ENCODE measurements at places on chromosomes 13 and 19. TPM values are rescaled to one million over a fixed set of nuclear protein-coding genes. Genes with fewer than 3 reads are reported as not detected.

The FFAR3 gene
- not detected for total RNA-seq

The SRRM5 gene
- total RNA-seq, result not detected

The MRPL57 gene
- total RNA-seq, result 12.3 TPM

The CGB2 gene
- total RNA-seq, result not detected

The ZMYM2 gene
- 63.1 TPM for total RNA-seq

The NDUFS7 gene
- total RNA-seq, result 36.2 TPM

The CCDC169 gene
- total RNA-seq, result 1.3 TPM

The PDX1 gene
- not detected for total RNA-seq

The RHPN2 gene
- total RNA-seq, result 7.3 TPM

The PLIN4 gene
- under 0.01 TPM for total RNA-seq

The PMIS2 gene
- total RNA-seq, result not detected

The NLRP7 gene
- total RNA-seq, result not detected

The ZSCAN1 gene
- total RNA-seq, result not detected

The CACNA1A gene
- 23.5 TPM for total RNA-seq

The SHC2 gene
- 1.1 TPM for total RNA-seq
